ENCODE measurements at places on chromosomes 16 and 17.
A peak's percentile ranks its signal among the peaks of the same experiment; 100 is the strongest.

DNA sequence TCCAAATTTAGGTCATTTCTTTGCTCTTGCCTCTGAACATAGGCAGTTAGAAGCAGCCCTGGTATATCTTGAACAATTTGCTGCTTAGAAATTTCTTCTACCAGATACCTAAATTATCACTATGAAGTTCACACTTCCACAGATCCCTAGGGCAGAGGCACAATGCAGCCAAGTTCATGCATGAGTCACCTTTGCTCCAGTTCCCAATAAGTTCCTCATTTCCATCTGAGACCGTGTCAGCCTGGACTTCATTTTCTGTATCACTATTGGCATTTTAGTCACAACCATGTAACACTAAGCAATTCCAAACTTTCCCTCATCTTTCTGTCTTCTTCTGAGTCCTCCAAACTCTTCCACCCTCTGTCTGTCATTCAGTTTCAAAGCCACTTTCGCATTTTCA, 45.0 kb downstream of the KCNJ16 start:
- peak; percentile 15 for DNase-seq

DNA sequence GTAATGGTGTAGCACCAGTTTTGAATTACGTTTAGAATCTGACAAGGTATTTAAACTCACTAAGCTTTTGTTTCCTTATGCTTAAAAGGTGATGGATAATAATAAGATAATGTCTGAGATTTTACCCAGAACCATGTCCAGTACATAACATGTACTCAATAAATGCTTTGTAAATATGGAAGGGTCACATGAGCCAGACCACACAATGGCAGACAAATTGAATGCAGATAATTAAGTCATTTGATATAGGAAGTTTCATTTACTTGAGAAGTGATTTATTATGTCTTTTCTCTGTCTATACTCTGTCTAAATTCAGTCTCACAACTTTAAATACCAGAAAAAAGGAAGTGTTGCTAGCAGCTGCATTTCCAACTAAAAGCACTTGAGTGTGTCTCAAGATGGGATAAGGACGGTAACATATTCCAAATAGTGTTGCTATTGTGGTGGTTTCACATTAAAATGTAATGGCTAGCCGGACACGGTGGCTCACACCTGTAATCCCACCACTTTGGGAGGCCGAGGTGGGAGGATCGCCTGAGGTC, 52.5 kb upstream of the DHX40 start:
- DNase-seq: no peak

DNA sequence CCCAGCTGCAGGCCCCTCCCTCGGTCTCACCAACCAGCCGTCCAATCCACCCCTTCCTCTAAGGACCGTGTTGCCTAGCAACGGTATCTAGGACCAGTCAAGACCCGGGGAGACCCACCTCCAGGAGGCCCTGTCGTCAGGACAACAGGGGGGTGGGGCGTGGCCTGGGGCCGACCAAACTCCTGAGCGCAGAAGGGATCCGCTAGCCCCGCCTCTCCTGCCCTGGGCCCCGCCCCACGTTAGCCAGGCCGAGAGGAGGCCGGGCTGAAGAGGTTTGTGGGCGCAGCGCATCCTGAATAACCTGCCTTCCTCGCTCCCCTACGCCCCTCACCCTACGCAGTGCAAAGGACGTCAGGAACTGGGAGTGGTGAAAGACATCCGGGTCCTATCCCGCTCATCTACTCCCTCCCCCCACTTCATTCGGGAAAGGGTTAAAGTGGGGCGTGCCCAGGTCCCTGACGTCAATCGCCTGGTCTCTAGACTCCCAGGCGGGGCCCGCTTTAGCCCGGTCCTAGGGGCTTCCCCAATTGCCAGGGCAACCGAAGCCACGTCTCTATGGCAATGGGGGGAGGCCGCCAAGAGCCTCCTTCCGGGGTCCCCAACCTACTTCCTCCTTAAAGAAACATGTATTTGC, 14.7 kb downstream of the DLG4 start:
- peak; percentile 91 for DNase-seq

DNA sequence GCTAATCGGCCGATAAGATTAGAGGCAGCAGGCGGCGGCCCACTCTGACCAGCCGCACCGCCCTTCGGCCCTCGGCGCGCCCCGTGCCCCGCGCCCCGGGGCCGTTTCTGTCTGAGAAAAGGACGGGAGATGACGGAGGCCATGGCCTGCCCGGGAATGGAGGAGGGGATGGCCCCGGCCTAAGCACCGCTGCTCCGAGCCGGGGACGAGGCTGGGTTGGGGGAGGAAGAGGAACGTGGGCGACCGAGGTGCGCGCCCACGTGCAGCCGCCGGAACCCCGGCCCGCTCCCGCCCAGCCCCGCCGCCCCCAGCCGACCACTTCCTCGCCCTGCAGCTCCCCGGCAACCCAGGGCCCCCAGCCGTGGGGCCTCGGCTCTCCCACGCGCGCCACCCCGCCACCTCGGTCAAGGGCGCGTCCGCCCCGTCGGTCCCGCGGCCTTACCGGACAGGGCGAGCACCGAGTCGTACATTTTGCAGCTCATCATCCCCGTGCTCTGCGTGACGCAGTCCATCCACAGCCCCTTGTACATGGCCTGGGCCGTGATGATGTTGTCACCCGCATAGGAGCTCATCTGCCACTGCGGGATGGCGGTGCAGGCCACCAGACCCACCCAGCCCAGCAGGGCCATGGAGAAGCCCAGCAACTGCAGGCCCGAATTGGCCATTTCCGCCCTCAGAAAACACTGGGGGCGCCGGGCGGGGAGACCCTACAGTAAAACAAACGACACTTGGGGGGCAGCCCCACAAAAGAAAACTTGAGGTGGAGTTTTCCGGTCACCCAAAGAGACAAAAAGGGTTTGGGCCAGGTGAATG, 693 bp downstream of the CLDN7 start:
- peak; percentile 36 for DNase-seq

GRCh38 chr16:67678354-67679023, 11.9 kb downstream of the C16orf86 start:
- DNase-seq: no peak

- peak; percentile 8 for DNase-seq
These were observed 762 bp upstream of the RBL2 start for GRCh38 chr16:53433509-53433908.

- DNase-seq: no peak
These were observed 12.5 kb upstream of the SLC16A11 start for GRCh38 chr17:7056386-7056785.

DNA sequence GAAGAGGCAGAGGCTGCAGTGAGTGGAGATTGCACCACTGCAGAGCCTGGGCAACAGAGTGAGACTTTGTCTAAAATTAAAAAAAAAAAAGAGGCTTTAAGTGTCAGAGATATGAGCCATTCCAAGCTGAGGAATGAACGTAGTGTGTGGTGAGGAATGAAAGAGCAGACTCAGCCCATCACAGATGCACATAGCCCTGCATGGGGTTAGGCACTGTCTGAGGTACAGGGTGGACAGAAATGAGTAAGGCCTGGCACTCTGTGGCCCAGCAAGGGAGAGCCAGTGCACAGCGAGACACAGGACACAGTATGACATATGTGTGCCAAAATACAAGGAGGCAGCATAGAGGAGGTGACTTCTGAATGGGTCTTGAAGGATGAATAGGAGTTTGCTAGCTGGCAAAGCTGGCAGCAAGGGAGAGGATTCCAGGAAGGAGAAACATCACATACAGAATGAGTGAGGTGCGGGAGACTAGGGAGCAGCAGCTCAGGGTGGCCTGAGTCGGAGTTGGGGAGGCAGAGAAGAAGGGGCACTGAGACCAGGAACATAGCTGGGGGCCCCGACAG, 8.7 kb upstream of the ZNF469 start:
- no peak for DNase-seq

- DNase-seq: no peak
These were observed 527 bp upstream of the MGAT5B start for GRCh38 chr17:76867578-76868175.

GRCh38 chr17:7716901-7717755, at the start of gene DNAH2:
Gene DNAH2 (plus strand): TSS chr17:7717744. CDS start chr17:7719735, 1,991 bp downstream.
- peak; percentile 81 for DNase-seq

DNA sequence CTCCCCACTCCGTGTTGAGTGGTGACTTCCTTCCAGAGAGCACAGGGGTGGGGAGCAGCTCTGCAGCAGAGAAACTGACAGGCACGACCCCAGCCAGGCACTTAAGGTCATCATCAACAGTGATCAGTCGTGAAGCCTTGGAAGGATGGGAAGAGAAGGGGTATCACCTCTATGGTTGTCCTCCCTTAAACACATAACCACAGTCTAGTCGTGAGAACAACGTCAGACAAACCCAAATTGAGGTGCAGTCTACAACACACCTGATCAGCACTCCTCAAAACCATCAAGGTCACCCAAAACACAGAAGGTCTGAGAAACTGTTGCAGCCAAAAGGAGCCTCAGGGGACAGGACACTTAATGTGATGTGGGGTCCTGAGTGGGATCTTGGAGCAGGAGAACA, 68.3 kb downstream of the MPRIP start:
- DNase-seq: no peak

- no peak for DNase-seq
These were observed 20.1 kb upstream of the APRT start for GRCh38 chr16:88831838-88832237.

DNA sequence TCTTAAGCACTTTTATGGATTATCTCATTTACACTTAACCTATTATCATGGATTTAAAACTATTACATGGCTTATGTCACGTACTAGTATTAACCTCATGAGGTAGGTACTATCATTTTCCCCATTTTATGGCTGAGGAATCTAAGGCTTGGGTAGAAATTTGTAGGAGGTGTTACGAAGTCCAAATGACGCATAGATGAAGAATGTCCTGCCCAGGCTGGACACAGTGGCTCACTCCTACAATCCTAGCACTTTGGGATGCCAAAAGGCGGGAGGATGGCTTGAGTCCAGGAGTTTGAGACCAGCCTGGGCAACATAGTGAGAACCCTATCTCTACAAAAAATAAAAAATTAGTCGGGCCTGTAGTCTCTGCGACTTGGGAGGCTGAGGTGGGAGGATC, 4.8 kb upstream of the C1QL1 start:
- DNase-seq: no peak

- DNase-seq: no peak
These were observed 2.0 kb upstream of the ABCC12 start for GRCh38 chr16:48157794-48158193.

DNA sequence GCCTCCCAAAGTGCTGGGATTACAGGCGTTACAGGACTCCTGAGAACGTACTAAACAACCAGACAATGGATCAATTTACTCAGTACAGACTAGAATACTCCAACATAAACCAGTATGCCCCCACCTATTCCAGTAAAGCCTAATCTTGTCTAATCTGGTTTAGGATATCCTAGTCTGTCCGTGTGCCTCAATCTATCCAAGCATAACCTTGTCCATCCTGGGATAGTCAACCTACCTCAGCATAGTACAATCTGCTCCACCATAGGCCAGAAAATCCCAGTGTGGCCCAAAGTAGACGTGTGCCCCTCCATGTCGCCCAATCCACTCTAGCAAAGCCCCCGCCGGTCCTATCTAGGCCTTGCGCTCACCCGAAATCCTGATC, 625 bp downstream of the DVL2 start:
- DNase-seq: no peak

DNA sequence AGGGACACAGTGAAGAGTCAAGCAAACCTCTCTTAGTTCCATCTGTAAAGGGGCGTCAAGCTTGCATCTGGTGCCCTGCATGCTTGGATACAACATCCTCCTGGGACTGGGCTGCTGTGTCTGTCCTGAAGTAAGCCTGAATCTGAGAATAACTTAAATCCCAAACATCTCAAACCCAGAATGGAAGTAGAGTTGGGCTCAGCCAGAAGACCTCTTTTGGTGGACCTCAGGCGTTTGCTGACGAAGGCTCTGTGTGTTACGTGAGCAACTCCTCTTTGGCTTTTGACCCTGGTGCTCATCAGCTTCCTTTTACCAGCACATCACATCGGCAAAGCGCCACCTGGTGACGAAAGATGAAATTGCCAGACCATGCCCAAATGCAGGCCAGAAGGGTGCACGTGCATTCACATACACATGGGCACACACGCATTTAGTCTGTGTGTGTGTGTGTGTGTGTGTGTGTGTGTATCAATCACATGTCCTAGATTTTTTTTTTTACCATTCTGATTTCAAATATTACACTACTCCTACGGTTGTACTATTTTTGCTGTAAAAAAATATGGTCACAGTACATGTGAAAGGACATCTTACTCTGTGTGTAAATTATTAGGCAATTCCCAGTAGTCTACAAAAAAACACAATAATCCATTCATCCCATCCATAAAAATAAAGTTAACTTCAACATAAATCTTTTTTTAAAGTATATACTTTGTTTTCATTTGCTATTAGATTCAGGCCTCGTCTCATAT, 41.1 kb upstream of the FOXJ1 start:
- peak; percentile 96 for DNase-seq

GRCh38 chr16:79272141-79272577, 328.4 kb downstream of the MAF start:
- no peak for DNase-seq

DNA sequence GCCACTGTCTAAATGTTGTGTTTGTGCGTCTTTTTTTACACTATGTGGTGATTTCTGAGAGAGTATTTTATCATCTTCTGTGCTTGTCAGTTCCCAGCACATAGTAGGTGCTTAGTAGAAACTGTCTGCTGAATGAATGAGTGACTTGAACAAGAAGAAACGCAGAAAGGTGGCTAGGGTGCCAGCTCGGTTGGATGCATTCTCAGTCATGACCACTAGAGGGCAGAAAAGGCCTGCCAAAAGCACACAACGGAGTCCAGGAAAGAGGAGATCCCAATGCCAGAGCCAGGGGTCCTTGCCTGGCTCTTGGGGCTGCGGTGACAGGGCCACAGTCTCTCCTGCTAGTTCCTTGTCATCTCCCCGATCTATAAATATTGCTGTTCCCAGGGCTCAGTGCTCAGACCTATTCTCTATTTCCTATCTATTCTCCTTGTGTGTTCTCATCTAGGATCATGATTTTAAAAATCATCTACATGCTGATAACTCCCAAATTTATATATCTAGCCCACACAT, 57.3 kb upstream of the CCL1 start:
- peak; percentile 82 for DNase-seq

DNA sequence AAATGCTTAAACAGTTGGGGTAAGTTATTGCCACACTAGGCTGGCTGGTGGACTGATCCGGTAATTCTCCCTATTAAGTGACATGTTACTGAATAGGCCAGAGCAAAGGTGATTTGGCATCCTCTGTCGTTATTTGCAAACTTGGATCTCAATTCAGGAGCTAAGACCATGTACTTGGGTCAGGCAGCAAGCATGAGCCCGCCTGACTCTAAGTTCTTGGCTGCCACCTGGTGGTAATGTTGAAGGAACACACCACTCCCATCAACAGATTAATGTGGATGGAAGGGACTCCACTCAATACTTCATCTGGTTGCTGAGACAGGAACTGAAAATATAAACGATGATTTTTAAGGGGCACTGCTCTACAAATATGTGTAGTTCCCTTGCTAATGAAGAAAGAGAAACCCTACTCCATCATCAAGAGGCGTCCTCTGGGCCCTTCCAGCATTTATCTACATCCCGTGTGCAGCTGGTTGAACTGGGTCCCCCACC, 70.8 kb downstream of the EMP2 start:
- DNase-seq: peak; percentile 93

DNA sequence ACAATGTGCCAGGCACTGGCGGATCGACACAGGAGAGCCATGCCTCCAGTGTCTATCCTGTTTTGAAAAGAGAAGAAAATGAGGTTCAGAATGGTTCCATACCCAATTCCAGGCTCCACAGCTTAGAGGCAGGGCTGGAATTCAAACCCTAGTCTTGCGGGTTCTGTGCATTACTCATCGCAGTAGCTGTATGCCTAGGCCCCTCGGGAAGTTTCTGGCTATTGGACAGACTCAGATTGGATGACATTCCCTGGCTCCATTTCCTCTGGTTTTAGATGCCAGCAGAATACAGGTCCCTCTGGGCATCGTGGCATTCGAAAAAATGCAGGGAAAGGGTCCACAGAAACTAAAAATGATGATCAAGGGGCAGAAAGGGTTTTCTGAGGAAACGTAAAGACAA, 184.7 kb downstream of the COPRS start:
- DNase-seq: no peak

Data from hematopoietic multipotent progenitor cell treated with erythropoietin and hydrocortisone succinate and interleukin-3 and kit ligand, for 4 days (in vitro differentiated cells).